Omental fat pad (tissue), 4 donors: ENCODE measurements at places on chromosomes 3 and 15.
A peak's percentile ranks its signal among the peaks of the same experiment; 100 is the strongest.

- no peak for DNase-seq
Measured at GRCh38 chr15:63363292-63363691, 18.4 kb downstream of the CA12 start.

DNA sequence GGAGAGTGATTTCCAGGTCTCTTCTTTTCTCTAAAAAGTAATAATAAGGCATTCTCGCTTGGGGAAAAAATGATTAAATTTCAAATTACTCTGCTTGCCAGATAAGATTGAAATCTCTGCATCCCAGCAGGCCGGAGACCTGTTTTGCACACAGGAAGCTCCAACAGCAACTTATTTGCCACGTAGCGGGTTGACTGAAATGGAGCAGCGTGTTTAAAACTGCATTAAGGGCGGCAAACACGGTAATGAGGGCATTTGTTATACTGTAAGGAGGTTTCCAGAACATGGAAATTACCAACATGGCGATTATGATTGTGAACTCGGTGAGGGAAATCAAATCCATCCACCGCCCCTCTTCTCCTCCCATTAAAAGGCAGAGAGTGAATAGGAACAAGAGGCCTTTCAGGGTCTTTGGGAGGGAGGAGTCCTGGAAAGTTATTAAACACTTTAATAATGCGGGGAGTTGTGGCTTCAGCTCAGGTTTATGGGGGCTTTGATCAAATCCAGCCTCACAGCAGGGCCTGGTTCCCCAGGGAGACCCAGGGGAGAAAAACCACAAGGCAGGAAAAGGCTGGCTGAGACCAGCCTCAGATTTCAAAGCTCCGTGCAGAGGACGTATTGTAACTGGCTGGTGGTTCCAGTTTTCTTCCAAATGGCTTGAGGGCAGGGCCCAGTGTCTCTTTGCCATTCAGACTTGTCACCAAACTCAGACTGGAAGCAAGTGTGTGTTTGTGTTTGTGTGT lies 242.3 kb downstream of the TLE3 start:
- DNase-seq, result no peak

DNA sequence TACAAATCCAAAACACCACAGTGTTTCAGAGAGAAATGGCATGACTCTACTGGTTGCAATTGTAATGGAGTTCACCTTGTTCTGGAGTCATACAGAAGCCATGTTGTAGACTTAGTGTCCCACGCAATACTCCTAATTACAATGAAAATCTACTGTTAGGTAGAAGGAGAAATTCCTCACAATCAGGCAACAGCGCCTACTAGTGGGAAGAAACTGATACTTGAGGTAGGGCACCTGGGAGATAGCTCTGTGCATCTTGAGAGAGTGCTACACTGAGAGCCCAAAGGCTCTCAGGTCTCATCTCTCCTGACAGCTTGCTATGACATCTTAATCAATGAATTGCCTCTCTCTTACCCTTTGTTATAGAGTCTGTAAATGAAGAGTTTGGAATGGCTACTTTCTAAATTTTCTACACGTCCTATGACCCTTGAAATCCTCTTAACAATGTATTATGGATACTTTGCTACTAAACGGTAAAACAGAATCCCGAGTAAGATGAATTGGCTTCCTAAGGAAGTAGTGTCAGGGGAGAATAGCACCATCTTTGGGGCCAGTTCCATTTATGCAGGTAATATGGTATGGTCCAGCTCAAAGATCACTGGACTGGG lies 422.7 kb upstream of the TPRG1 start:
- DNase-seq, result no peak

GRCh38 chr3:107938143-107938542 lies 152.7 kb downstream of the CD47 start:
- DNase-seq, result no peak

GRCh38 chr3:197212290-197212689 lies 86.1 kb downstream of the DLG1 start:
- no peak for DNase-seq

DNA sequence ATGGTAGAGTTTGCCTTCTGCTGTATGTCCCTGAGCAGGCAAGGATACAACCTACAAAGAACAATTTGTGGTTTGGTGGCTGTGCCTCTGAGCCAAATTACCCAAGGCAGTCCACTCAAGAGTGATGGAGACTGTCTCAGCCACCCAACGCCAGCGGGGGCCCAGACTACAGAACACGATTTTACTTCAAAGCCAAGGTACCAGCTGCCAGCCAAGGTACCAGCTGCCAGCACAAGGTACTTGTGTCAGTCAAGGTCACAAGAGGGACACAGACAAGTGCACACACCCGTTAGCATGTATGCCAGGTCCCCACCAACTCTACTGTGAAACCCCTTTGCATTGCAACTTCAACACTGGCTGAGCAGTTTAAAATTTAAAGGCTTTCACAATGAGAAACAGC lies 23.5 kb downstream of the COLQ start:
- DNase-seq, result no peak

DNA sequence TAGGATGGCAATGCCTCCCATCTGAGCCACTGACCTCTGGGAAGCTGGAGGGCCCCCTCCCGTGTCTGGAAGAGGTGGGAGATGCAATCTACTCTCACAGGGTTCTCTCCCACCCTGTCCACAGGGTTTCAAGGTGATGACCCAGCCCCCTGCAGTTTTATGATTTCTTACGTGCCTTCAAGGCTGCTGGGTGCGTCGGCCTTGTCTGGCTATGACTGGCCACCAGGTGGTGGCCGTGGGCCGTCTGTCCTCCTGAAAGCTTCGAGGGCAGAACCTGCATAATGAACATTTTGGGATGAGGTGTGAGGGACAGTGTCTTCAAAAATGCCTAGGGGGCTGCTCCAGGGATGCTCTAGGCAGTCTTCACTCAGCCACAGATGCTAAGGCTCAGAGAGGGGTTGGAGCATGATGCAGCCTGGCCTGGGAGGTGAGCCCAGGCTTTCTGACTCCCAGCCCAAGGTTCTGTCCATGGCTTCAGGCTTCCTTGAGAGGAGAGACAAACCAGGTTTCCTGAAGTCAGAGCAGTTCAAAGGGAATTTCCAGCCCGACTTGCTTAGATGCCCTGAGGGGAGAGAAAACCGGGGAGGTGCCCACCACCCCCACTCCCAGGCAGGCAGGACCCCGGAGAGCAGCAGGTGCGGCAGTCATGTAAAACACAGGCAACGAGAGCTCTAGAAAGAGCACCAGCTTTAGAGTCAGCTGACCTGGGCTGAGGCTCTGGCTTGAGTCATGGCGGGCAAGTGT lies 18.7 kb downstream of the ISG20 start:
- no peak for DNase-seq

DNA sequence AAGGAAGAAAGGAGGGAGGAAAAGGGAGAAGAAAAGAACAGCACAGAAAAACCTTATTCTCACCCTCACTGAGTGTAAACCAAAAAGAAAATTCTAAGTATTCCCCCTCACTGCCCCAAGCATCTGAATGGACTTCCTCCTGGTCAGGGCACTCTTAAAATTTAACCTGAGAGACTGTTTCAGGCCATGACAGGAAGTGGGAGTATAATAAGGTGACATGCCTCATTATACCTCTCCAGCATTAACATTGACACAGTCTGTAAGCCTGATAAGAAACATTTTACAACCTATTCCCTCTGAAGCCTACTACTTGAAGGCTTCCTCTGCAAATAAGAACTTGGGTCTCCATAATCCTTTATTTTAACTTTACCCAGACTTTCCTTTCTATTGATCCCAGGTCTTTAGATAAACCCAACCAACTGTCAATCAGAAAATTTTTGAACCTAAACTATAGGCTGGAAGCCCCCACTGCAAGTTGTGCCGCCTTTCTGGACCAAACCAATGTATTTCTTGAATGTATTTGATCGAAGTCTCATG lies 41.7 kb downstream of the SLCO2A1 start:
- no peak for DNase-seq

- DNase-seq, result no peak
Measured at GRCh38 chr3:23751212-23751723, 54.5 kb upstream of the UBE2E1 start.

GRCh38 chr3:42264399-42265058 lies 1.5 kb downstream of the CCK start:
- DNase-seq, result peak; percentile 34

DNA sequence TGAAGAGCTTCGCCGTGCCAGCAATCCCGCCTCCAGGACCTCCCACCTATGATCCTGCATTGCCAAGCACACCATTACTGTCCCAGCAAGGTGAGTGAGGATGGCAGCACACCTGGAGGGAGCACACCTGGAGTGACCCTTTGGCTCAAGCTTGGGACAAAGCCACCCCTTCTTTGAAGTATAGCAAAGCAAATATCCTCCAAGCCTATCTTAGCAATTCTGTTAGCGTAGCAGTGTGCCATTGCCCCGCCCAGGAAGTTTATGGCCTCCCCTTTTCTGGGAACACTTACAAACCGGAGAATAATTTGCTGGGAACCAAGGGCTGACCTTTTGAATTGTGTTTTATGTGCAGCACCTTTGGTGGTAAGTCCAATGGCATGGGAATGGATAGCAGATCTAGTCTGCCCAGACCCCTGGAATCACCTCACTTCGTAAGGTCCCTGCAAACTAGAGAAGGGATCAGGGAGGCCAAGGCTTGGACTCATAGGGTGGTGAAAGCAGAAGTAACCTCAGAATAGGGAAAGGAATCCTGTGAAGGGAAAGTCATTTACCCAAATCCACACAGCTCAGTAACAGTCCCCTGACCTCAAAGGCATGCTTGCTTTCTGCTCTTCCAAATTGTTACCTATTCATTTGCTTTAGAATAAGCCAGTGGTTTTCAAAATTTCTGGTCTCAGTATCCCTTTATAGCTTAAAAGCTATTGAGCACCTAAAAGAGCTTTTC lies 70.1 kb downstream of the HCN4 start:
- DNase-seq, result no peak
